ENCODE measurements at places on chromosomes 4 and X.

DNA sequence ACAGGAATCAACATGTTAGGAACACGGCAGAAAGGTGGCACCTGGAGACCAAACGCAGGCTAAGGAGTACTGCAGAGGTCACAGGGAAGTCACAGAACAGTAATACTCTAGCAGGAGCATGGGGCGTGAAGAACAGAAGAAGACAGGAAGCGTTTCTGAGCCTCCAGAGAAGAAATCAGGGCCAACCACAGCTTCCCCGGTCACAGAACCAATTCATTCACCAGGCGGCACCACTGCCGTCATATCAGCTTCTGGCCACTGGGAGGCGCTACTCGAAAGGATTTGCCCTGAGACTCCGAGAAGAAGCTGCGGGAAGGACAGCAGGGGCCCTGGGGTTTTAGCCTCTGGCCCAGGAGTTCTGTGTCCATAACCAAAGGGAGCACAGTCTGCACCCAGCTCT is 78.0 kb upstream of the DRD5 start:
- no peaks in the 10 kb centered on the region for H3K4me1 ChIP-seq
- peak; percentile 36 for DNase-seq
- no peak overlapping the region for H3K27ac ChIP-seq
- H3K4me3 ChIP-seq, result no peak overlapping the region
- no peaks in the 10 kb centered on the region for H3K36me3 ChIP-seq

GRCh38 chr4:131296192-131296591 is 1852.9 kb upstream of the PCDH10 start:
- H3K27me3 ChIP-seq, result no peaks in the 10 kb centered on the region
- H3K36me3 ChIP-seq, result no peaks in the 10 kb centered on the region
- no peaks in the 10 kb centered on the region for H3K4me1 ChIP-seq
- no peak overlapping the region for H3K4me3 ChIP-seq
- no peak overlapping the region for H3K27ac ChIP-seq
- no peak for DNase-seq

- no peak for DNase-seq
- no peaks in the 10 kb centered on the region for H3K27me3 ChIP-seq
- H3K27ac ChIP-seq, result no peak overlapping the region
- H3K4me1 ChIP-seq, result no peaks in the 10 kb centered on the region
- no peaks in the 10 kb centered on the region for H3K36me3 ChIP-seq
- no peak overlapping the region for H3K4me3 ChIP-seq
These were observed 350.0 kb downstream of the CAMK2D start for GRCh38 chr4:113411496-113411938.

- H3K4me3 ChIP-seq, result no peak overlapping the region
- H3K4me1 ChIP-seq, result no peaks in the 10 kb centered on the region
- no peak overlapping the region for H3K27ac ChIP-seq
These were observed 402.3 kb downstream of the RAB28 start for GRCh38 chr4:13081830-13082229.

GRCh38 chr4:87035881-87036509 is 101.2 kb downstream of the AFF1 start:
- H3K27me3 ChIP-seq, result no peaks in the 10 kb centered on the region
- no peaks in the 10 kb centered on the region for H3K36me3 ChIP-seq
- peak overlapping the region; percentile 85 for H3K27ac ChIP-seq
- DNase-seq, result no peak

GRCh38 chr4:156790866-156791265 is 180.7 kb downstream of the PDGFC start:
- H3K27me3 ChIP-seq, result no peaks in the 10 kb centered on the region
- no peak overlapping the region for H3K4me3 ChIP-seq
- H3K27ac ChIP-seq, result no peak overlapping the region
- DNase-seq, result no peak
- no peaks in the 10 kb centered on the region for H3K4me1 ChIP-seq
- no peaks in the 10 kb centered on the region for H3K36me3 ChIP-seq

GRCh38 chrX:107672955-107673378 is 44.7 kb downstream of the PRPS1 start:
- no peaks in the 10 kb centered on the region for H3K36me3 ChIP-seq
- H3K4me3 ChIP-seq, result no peak overlapping the region
- peak overlapping the region; percentile 96 for H3K27ac ChIP-seq
- peaks cover 10% of the 10 kb centered on the region for H3K4me1 ChIP-seq
- peak; percentile 92 for DNase-seq
- H3K27me3 ChIP-seq, result no peaks in the 10 kb centered on the region

- no peak overlapping the region for H3K4me3 ChIP-seq
- no peak for DNase-seq
- H3K27ac ChIP-seq, result no peak overlapping the region
- H3K27me3 ChIP-seq, result no peaks in the 10 kb centered on the region
- H3K36me3 ChIP-seq, result no peaks in the 10 kb centered on the region
These were observed 944.4 kb upstream of the GRID2 start for GRCh38 chr4:91359041-91360031.

GRCh38 chr4:59553063-59553720 is 1646.9 kb upstream of the ADGRL3 start:
- no peaks in the 10 kb centered on the region for H3K4me1 ChIP-seq
- peak overlapping the region; percentile 42 for H3K4me3 ChIP-seq
- H3K27me3 ChIP-seq, result no peaks in the 10 kb centered on the region
- peak overlapping the region; percentile 2 for H3K27ac ChIP-seq

- DNase-seq, result no peak
- H3K27me3 ChIP-seq, result no peaks in the 10 kb centered on the region
- no peak overlapping the region for H3K27ac ChIP-seq
- no peaks in the 10 kb centered on the region for H3K36me3 ChIP-seq
- no peak overlapping the region for H3K4me3 ChIP-seq
These were observed 577.0 kb downstream of the SPOCK3 start for GRCh38 chr4:166657261-166657660.

DNA sequence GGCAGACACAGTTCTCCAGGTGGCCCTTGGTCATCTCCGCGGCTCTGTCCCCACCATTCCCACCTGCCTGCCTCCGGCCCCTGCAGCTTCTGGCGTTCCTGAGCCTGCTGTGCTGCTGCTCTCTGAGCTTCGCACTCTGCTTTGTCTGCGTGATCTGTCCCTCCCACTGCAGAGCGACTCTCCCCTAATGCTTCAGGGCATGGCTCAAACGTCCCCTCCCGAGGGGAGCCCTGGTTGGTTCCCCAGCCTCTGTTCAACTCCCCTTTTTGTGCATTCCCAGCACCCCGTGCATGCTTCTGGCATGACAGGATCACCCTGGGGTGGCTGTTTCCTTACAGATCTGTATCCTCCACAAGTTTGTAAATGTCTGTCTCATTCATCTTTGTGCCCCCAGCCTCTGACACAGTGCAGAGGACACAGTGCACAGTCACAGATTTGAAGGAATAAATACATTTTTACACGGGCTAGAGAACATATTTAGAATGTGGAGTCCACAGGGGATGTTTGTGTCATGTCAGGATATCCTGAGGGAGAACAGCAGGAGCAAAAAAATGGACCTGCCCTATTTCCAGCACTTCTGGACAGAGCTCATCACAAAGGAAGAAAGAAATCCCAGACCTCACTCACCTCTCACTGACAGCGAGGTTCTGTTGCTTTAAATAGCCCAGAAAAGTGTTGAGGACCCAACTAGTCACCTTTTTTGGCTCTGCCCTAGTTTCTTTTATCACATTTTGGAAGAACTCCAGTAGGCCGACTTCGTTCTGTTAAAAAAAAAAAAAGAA is 72.6 kb downstream of the GATB start:
- no peaks in the 10 kb centered on the region for H3K27me3 ChIP-seq
- DNase-seq, result no peak
- no peak overlapping the region for H3K27ac ChIP-seq
- H3K36me3 ChIP-seq, result peaks cover 23% of the 10 kb centered on the region

- peaks cover 15% of the 10 kb centered on the region for H3K36me3 ChIP-seq
- H3K4me1 ChIP-seq, result peaks cover 29% of the 10 kb centered on the region
- no peak for DNase-seq
- H3K27me3 ChIP-seq, result no peaks in the 10 kb centered on the region
- no peak overlapping the region for H3K27ac ChIP-seq
These were observed 27.6 kb downstream of the NUDT6 start for GRCh38 chr4:122894827-122895226.

GRCh38 chr4:122663814-122664610 is 43.1 kb upstream of the IL21 start:
- no peak for DNase-seq
- no peaks in the 10 kb centered on the region for H3K4me1 ChIP-seq
- no peaks in the 10 kb centered on the region for H3K36me3 ChIP-seq
- no peak overlapping the region for H3K27ac ChIP-seq
- no peak overlapping the region for H3K4me3 ChIP-seq
- H3K27me3 ChIP-seq, result no peaks in the 10 kb centered on the region

- no peak overlapping the region for H3K4me3 ChIP-seq
- no peak for DNase-seq
- H3K27ac ChIP-seq, result no peak overlapping the region
- H3K36me3 ChIP-seq, result no peaks in the 10 kb centered on the region
- no peaks in the 10 kb centered on the region for H3K27me3 ChIP-seq
- no peaks in the 10 kb centered on the region for H3K4me1 ChIP-seq
These were observed 80.1 kb downstream of the MED28 start for GRCh38 chr4:17694552-17694951.

GRCh38 chr4:92968996-92969395 is 665.2 kb downstream of the GRID2 start:
- no peak for DNase-seq
- H3K4me3 ChIP-seq, result no peak overlapping the region
- no peak overlapping the region for H3K27ac ChIP-seq

- no peak overlapping the region for H3K27ac ChIP-seq
- H3K4me1 ChIP-seq, result no peaks in the 10 kb centered on the region
- DNase-seq, result no peak
- H3K4me3 ChIP-seq, result no peak overlapping the region
- H3K27me3 ChIP-seq, result peaks cover 4% of the 10 kb centered on the region
These were observed 17.3 kb upstream of the CWH43 start for GRCh38 chr4:48968814-48969213.

- no peak for DNase-seq
- no peaks in the 10 kb centered on the region for H3K27me3 ChIP-seq
- no peaks in the 10 kb centered on the region for H3K4me1 ChIP-seq
- no peak overlapping the region for H3K27ac ChIP-seq
These were observed 47.8 kb downstream of the SPARCL1 start for GRCh38 chr4:87481377-87481776.

DNA sequence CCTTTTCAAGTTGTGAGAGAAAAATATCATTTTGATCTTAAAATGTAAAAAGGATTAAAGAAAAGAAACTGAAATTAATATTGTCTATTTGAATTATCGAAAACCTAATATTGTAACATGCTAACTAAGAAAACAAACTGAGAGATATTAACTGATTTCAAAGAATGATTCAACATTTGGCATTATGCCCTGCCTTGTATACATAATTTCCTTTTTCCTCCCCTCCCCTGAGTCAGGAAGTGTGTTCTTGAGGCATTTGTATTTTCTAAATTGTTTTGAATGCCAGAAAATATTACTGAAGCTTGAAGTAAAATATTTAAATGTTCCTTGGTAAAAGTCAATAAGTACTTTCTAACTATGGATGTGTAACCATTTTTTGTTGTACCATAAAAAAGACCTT is 49.4 kb downstream of the RPS6KA3 start:
- no peaks in the 10 kb centered on the region for H3K27me3 ChIP-seq
- no peaks in the 10 kb centered on the region for H3K36me3 ChIP-seq
- H3K4me3 ChIP-seq, result no peak overlapping the region
- no peak overlapping the region for H3K27ac ChIP-seq
- no peaks in the 10 kb centered on the region for H3K4me1 ChIP-seq

DNA sequence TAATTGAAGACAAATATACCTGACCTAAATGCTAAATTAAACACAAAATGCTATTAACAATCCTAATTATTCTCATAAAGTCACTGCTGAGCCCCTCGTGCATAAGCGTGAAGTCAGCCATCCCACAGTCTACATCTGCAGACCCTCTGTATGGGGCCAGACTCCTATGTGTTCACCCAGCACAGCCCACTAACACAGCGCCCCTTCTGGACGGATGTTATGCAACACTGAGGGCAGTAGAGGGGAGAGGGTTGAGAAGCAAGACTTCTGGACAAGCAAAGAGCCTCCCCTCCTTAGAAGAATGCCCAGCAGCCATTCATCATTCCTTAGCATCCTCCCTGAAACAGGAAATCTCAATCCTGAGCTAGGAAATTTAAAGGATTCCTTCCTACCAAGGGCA is 7.9 kb downstream of the TRPC3 start:
- H3K27ac ChIP-seq, result no peak overlapping the region
- no peaks in the 10 kb centered on the region for H3K36me3 ChIP-seq
- DNase-seq, result no peak

DNA sequence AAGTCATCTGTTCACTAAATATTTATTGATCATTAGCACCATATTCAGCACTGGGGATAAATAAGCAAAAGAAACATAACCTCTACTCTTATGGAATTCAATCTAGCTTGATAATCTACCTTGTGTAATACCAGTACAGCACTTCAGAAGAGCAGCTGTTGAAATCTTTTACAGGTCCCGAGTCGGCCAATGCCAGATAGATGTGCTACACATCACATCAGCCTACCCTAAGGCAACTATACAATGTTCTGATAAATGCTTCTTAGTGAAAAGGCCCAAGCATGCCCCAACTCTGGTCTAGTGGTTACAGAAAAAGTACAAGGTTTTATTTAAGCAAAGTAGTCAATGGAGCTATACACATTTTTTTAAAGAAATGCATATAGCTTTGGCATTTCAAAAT is 68.7 kb downstream of the MAPK10 start:
- no peak overlapping the region for H3K4me3 ChIP-seq
- H3K36me3 ChIP-seq, result no peaks in the 10 kb centered on the region
- DNase-seq, result no peak
- no peak overlapping the region for H3K27ac ChIP-seq
- H3K27me3 ChIP-seq, result no peaks in the 10 kb centered on the region

DNA sequence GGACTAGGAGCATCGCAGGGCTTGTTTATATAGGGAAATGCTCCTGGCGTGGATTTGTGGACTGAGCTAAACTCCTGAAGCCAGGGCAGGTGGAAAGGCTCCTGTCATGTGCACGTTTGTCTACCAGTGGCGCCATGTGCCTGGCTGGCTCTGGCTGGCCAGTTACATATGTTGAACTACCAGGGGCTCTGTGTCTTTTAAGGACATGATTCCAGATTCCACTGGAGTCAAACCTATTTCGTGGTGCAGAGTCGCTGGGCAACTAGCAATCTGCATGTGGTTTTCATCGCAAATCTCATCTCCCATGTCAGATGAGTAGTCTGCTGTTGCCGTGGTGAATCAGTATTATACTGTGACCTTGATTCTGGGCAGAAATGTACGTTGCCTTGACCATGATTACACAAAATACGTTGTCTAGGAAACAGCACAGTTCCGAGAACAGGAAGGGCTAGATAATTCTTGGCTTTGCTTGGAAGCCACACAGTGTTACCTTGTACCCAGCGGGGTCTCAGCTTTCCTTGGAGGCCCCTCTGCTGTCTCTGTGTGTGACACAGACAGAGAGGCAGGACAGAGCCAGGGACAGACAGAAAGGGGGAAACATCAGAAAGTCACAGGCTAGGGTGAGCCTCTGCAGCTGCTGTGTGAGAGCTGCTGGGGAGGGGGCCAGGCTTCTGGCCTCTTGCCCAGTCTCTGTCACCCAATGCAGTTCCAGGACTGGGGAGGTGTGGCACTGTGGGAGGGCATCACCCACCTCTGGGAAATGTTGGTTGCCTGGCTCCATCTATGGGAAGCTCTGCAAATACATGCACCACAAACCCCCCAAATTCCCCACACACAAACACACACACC is 19.2 kb downstream of the PNMA6E start:
- no peak overlapping the region for H3K4me3 ChIP-seq
- H3K36me3 ChIP-seq, result no peaks in the 10 kb centered on the region
- H3K27me3 ChIP-seq, result no peaks in the 10 kb centered on the region
- no peak overlapping the region for H3K27ac ChIP-seq
- DNase-seq, result no peak

All from tibial artery (tissue), 4 donors.